CD4-positive, alpha-beta T cell treated with Interferon gamma for 1 hour (primary cell): ENCODE measurements at places on chromosomes 7 and 10.

DNA sequence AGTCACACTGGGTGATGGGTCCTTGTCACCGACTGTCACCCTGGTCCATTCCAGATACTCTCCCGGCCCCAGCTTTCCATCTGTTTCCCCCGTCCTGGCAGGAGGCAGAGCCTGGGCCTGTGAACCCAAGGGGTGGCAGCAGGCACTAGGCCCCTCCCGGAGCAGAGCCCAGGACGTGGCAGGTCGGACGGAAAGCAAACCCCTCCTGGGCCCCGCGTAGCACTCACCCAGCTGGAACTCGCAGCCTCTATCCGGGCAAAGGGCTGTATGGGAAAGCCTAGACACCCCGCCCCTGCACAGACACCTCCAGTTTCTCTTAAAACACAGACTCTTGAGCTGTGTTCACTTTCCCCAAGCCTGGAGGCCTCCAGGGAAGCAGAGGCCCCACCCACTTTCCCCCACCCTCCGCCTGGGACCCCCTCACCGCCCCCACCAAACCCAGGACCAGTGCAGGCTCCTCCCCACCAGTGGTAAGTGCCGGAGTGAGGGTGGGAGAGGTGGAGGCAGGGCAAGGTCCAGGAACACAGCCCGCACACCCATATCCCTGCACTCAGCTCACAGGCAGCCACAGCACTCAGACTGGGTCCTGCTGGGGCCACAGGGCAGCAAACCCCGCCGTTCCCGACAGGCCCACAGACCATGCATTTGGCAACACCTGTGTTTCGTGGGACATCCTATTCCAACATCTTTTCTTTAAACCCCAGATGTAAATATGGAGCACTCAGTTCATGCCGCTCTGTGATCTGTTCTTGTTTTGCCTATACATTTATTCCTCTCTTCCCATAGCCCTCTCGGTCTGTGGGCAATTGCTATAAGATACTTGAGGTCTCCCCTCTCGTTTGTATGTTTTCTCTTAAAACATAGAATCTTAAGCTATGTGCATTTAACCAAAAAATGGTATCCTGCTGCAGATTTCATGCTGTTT, 98.2 kb upstream of the PDGFA start:
- no peak for DNase-seq

- no peak for DNase-seq
These were observed 339.9 kb downstream of the CXCL12 start for GRCh38 chr10:44045020-44045419.

DNA sequence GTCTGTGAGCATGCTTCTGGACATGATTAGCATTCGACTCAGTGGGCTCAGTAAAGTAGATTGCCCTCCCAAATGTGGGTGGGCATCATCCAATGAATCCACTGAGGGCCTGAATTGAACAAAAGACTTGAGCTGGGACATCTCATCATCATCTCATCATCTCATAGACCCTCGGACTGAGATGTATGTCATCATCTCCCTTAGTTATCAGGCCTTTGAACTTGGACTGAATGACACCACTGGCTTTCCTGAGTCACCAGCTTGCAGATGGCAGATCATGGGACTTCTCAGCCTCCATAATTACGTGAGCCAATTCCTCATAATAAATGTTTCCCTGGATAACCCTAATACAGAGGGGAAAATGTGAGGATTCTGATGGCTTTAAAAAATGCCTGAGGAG, 128.3 kb upstream of the LSM8 start:
- no peak for DNase-seq

DNA sequence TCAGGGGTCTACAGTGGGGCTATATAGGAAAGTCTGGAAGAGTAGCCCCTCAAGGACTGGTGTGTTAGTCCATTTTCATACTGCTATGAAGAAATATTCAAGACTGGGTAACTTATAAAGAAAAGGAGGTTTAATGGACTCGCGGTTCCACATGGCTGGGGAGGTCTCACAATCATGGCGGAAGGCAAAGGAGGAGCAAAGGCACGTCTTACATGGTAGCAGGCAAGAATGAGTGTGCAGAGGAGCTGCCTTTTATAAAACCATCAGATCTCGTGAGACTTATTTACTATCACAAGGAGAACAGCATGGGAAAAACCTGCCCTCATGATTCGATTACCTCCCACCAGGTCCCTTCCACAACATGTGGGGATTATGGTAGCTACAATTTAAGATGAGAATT, 3.0 kb downstream of the FKBP14 start:
- DNase-seq = no peak

DNA sequence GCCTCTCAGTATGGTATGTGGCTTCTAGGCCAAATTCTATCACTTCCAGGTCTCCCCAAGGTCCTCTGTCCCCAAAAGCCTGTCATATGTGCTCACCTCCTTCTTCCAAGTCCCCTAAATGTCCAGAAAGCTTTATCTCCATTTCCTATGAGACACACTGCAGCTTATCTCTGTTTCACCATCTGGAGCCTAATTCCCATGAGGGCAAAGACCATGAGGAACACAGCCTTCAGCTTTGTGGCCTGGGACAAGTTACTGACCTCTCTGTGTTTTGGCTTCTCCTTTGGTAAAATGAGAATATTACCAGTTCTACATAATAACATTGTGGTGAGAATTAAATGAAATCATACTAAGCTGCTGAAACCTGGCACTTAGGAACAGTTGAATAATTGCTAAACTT, 19.2 kb downstream of the ST8SIA6 start:
- no peak for DNase-seq

GRCh38 chr10:62741996-62742395, 62.5 kb upstream of the ADO start:
- DNase-seq = no peak

DNA sequence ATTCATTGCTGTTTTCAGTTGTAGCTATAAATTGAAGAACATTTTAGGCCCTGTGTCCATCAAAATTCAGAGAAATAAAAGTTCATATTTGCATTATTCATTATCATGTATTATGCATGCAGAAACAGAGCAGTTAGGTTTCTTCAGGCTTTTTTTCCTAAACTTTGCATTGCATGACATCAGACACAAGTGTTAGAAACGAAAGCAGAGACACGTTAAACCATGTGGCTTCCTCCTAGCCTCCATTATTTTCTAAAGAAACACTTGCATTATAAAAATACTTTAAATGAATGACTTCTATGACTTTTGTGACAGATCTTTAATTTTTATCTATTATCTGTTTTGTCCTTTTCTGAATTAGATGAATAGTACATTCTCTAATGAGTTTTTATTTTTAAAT, 8.8 kb upstream of the EBLN1 start:
- DNase-seq = no peak

GRCh38 chr7:95397381-95397780, 1.2 kb upstream of the PON3 start:
- DNase-seq = no peak

DNA sequence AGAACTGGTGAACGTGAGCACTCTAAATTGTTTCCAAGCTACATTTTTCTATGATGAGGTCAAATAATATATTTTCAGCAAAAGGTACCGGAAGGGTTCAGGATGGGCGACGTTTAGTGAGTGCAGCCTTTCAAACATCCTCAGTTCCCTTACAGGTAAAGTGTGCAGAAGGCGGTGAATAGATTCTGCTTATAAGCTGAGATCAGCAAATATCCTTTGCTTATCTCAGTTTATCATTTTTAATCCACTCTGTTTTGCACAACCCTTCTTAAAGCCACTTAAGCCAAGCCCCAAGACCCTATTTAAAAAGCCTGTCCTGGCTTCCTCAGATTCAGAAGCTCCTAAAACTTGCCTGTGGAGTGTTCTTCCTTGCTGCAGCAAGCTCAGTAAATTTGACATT, 103.1 kb upstream of the DGKB start:
- no peak for DNase-seq

DNA sequence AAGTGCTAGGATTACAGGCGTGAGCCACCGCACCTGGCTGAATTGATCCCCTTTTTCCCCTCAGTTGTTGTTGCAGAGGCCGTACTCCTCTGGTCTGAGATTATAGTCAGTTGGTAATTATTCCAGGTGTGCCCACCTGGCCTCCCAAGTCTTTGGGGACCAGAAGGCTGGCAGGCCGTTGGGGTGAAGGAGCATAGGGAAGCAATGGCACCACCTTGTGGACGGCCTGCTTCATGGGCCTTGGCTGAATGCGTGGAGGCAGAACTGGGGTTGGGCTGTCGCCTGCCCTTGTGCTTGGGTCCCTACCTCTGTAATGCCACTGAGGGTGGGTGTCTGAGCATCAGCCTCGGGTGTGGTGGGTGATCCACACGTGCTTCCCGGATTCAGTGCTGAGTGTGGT, 125.7 kb downstream of the RGS10 start:
- DNase-seq = peak; percentile 71

DNA sequence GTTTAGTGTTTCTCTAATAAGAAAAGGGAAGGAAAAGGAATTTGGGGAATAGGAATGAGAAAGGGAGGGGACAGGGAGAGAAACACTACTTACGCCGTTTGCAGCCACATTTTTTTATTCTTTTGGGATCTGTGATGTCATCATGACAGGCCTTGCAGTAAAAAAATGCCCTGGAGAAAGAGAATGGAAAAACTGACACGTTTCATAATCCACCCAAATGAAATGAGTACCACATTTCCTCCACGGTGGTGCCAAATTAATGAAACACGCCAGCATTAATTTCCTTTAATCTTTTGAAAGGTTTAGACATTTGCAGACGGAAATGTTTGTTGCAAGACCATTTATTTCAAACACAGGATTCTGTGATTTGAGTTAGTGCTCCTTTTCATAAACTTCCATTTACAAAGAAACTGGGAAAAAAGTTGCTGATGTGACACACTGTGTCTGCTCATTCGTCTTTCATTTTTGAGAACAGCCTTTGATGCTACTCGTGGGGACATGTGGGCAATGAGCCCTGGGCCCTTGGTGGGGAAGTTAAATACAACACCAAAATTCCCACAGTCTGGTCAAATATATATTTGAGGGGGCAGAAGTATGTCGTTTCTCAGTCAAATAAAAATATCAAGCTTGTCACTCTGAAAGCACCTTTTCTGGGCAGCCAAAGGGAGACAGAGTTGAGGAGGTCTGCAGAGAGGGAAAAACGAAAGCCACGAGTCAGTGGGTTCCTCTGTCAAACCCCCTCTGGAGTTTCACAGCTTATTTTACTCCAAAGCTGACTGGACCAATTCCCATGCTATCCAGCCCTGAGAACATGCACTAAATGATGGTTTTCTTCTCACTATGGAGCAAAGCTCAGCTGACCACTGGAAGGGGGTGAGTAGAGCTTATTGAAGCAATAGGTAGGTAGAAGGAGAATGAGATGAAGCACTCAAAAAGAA, 625.5 kb downstream of the KCNMA1 start:
- DNase-seq = no peak

DNA sequence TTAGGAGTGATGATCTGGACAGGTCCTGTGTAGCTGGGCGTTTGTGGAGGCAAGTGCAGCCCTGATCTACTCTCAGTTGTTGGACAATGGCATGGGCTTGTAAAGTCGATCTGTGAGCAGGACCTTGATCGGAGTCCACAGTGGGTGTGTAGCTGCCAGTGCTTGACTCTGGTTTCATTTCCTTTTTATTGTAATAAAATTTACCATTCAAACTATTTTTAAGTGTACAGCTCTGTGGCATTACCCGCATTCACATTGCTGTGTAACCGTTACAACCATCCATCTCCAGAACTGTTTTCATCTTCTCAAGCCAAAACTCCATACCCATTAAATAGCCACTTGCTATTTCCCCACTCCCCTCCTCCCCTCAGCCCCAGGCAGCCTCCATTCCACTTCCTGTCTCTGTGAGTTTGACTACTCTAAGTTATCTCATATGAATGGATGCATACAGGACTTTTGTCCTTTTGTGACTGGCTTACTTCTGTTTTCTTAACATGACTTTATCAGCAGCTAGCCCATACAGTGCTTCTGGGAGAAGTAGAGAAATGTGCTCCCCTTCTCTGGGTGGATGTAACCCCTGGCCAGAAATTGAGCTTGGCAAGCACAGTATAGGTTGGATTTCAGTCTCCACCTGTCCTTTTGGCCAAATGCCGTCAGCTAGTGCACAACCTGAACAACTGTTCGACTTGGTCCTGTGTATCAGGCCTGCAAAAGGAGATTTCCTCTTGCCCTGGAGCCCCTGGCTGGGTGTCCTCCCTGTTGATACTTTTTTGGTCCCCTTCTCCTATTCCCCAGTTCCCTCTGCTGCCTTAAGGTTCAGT, 180.0 kb downstream of the LRMDA start:
- DNase-seq = no peak

DNA sequence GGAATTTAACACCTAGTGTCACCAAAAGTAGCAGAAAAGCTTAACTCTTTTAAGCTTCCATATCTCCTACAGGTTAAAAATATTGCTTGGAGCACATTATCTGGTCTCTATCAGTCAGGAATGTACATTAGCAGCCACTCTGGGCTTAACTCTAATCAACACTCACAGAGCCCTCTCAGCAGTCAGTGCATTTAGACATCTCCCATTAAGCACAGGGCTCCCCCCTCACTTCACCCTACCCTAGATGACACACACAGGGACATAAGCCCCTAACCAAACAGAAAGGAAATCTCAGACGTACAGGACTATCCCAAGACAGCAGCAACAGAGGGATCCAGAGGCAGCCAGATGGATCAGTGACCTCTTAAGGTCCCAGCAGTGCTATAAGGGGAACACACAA, 26.4 kb downstream of the FBXW4 start:
- DNase-seq = no peak

DNA sequence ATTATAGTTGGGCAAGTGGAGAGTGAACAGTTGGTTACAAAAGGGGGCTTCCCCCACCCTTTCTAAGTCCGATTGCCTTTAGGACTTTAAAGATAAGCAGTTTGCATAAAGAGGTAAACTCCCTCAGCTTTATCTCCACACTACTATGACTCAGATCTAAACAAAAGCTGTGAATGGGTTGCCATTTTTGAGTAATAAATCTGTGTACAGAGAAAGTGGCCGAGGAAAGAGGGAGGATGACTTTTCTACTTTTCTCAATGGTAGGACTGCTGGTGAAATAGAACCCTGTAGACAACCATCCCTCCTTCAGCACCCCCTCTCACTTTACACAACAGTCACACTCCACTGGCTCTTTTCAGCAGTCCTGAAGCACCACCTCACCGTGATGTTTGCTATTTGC, 71.2 kb downstream of the DNMBP start:
- no peak for DNase-seq

DNA sequence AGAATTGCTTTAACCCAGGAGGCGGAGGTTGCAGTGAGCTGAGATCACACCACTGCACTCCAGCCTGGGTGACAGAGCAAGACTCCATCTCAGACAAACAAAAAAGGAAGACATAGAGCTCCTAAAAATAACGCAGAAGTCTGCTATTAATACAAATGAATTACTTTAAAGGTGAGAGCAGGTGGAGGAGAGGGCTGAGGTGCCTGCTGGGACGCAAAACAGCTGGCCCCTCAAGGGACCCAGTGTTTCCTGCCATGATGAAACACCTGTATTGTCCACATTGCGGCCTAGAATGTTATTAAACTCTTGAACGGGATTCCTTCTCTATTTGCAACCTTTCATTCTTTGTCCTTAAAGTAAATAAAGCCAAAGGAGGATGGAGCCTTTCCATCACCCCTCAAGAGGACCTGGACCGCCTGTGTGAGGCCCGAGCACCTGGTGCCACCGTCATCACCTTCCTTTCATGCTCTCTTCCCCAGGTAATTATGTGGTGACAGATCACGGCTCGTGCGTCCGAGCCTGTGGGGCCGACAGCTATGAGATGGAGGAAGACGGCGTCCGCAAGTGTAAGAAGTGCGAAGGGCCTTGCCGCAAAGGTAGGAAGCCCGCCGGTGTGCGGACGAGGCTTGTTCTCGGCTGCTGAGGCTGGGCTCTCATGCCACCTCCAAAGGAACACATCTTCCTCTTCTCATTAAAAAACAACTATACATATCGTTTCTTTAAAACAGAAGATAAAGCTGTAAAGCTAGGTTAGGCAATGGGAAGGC, 136.7 kb downstream of the EGFR start:
- no peak for DNase-seq
